HFFc6 (cell line): ENCODE measurements at places on chromosomes 4 and X.

- DNase-seq: no peak
Measured at GRCh38 chrX:13473442-13474163, 95.8 kb upstream of the EGFL6 start.

GRCh38 chr4:185011408-185011807, 6.9 kb upstream of the HELT start:
- no peak for DNase-seq

DNA sequence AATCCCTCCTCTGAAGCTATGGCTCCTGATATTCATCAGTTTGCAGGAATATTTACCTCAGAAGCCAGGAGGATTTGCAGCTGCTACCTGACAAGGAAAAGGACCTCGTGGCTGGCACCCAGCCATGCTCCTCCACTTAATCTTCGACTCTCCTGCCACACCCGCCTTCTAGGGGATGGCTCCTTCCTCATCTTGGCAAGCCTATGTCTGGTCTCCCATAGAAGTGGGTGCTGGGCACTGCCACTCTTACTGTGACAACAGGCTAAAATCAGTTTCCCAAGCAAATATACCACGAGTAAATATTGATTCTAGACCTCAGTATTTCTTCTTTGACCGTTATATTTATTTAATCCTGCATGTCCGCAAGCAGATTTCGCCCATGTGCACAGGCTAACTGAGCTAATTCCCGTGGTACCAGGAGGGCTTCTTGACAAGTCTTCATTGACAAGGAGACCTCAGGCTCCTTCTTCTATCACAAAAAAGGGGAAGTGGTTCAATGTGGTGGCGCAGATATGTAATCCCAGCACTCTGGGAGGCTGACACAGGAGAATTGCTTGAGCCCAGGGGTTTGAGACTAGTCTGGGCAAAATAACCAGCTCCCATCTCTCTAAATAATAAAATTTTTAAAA, 52.6 kb upstream of the DCTD start:
- no peak for DNase-seq

GRCh38 chr4:36338973-36339372, 57.6 kb downstream of the DTHD1 start:
- DNase-seq: no peak
